GM13977 (cell line): ENCODE measurements at places on chromosomes 7 and 10.

- DNase-seq = no peak
These were observed 171.2 kb upstream of the COL1A2 start for GRCh38 chr7:94223375-94224084.

DNA sequence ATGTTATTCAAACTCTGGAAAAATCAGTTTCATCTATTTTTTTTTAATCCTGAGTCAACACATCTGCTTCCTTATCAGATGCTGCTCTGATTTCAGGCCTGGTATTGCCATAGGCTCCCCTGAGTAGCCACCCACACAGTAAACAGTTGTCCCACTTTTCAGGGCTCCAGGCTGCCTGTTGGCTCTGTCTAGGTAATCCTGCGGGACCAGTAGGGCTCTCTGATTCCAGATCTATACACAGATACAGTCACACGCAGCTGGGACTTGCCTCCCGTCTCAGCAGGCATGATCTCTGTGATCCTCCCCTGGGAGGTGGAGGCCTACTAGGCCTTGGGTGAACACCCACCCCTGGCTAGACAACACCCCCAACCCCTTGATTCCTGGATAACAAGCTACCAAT is 206.1 kb downstream of the CREB5 start:
- DNase-seq = no peak

DNA sequence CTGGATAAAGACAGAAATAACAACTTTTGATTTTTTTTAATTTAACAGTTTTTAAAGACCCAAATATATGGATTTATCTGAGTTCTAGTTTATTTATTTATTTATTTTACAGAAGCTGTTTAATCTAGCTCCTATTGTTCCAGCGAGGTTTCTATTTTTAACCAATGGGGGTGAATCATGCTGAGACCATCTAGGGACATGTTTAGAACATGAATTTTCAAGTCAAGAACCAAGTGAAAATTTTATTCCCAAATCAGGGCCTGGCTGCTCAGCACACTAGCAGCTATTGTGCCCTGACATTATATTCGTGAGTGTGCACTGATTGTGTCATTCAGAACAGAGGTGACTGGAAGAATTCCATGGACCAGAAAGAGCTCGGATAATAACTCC is 24.6 kb upstream of the MPP7 start:
- no peak for DNase-seq

GRCh38 chr10:24039315-24039714 is 169.6 kb upstream of the KIAA1217 start:
- DNase-seq = no peak

- DNase-seq = no peak
These were observed 692.6 kb downstream of the SUGCT start for GRCh38 chr7:40827222-40828085.

- no peak for DNase-seq
These were observed 13.4 kb upstream of the SMNDC1 start for GRCh38 chr10:110317866-110318850.

- DNase-seq = no peak
These were observed 4.6 kb downstream of the HSPA12A start for GRCh38 chr10:116737627-116738327.

GRCh38 chr10:114367351-114368056 is 36.8 kb downstream of the AFAP1L2 start:
- DNase-seq = no peak

DNA sequence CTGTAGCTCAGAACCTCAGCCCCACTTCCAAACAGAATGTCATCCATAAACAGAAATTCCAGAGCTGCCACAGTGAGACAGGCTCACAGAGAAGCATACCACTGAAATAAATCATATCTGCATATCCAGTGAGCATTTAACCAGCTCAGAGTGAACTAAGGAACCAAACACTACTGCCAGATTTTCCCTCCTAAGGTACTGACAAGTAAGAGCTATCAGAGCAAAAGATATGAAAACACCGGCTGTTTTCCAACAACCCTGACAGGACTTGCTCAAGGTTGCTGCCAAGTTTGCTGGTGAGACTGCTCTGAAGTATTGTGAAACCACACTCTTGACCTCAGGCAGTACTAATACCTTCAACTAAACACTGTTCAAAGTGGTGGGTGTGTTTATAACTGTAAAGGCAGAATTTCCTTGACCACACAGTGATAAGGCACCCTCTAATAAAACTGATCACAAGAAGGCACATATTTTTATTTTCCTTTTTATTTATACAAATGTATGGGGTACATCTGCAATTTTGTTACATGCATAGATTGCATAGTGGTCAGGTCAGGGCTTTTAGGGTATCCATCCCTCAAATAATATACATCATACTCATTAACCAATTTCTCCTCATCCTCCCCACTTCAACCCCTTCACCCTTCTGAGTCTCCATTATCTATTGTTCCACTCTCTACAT is 18.3 kb downstream of the SGMS1 start:
- DNase-seq = no peak

- DNase-seq = no peak
These were observed 78.0 kb upstream of the EGR2 start for GRCh38 chr10:62894156-62894555.

DNA sequence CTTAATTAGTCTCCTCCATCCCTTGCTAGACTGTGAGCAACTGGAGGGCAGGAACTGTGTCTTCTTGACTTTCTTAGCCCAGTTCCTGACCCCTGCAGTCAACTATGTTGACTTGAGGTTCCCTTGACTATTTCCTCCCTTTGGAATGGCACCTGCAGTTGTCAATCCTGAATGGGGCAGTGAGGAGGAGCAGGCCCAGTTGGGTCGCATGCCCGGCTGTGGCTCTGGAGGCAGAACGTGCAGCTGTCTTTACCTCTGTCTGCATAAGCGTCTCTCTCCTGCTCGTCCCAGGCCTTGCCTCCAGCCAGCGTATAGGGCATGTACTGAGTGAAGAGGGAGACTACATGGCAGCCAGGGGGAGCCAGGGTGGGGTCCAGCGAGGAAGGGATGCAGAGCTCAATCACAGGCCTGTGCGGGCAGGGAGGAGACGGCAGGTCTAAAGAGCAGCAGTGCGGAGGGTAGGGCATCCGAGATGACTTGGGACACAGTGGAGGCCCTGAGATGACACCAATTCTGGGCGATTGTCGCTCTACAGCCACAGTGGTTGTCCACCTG is 26.8 kb downstream of the PYROXD2 start:
- DNase-seq = no peak

DNA sequence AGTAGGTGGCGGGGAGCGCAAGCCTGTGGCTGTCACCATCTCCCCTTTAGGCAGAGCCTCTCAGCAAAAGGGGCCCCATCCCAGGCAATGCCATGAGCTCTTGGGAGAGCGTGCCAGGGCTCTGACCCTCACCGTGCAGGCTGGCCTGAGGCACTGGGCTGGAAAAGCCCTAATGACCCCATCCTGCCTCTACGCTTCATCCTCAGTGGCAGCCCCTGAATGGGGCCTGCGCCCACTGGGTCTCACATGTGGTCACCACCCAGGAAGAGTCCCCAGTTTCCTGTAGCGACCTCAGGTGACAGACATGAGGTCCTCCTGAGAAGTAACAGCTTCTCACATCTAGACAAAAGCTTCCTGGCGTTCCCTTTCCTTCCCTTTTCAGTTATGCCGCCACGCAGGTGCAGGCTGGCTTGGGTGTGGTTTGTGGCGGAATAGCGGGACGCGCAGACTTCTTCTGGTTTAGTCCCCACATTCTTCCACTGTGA is 59.2 kb downstream of the CLEC2L start:
- no peak for DNase-seq

- DNase-seq = no peak
These were observed 3.6 kb upstream of the ALOX5 start for GRCh38 chr10:45370202-45370955.

GRCh38 chr7:157805713-157806112 is 468.9 kb downstream of the DNAJB6 start:
- no peak for DNase-seq

GRCh38 chr10:91690412-91690811 is 57.5 kb upstream of the PPP1R3C start:
- DNase-seq = no peak

- DNase-seq = no peak
These were observed 162.2 kb downstream of the MYOF start for GRCh38 chr10:93319896-93320295.

DNA sequence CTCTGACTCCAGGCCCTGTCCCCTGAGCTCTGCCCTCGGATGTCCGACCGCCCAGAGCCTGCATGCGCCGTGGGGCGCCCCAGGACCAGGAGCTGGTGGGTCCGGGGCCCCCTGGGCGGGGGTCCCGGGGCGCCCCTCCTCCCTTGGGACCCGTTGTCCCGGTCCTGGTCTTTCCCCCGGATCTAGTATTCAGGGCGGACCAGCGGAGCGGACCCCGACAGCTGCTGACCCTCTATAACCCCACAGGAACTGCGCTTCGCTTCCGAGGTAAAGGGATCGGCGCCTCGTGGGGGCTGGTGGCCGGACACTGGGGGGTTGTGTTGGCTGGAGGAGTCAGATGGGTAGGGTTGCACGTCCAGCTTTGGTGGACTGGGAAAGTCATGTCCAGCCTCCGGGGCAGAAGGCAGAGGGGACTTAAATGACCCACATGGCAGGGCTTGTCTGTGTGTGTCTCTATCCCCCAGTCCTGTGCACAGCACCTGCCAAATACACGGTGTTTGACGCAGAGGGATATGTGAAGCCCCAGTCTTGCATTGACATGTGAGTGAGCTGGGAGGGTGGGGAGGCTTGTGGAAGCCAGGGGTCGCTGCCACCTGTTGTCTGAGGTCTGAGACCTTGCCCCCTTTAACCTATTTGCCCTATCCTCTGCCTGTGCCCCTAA is 520 bp downstream of the MOSPD3 start:
- no peak for DNase-seq

- DNase-seq = no peak
These were observed 36.3 kb downstream of the LAMB4 start for GRCh38 chr7:108093851-108094331.

DNA sequence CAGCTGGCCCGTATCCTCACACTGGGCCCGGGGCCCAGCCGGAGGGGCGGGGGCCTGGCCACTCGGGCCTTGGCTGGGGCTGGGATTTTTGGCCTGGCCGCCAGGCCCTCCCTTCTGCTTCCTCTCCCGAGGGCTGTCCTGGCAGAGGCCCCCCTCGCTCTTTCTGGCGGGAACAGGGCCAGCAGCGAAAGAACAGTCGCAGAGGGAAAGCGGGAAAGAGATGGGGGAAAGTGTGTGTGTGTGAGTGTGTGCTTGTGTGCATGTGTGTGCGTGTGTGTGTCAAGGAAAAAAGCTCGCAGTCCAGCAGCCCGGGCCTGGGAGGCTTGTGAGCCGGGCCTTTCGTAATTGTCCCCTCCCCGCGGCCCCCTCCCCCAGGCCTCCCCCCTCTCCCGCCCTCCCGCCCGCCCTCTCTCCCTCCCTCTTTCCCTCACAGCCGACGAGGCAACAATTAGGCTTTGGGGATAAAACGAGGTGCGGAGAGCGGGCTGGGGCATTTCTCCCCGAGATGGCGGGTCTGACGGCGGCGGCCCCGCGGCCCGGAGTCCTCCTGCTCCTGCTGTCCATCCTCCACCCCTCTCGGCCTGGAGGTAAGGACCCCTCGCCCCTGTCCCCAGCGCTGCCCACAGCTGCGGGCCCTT is at the start of gene ELN:
Gene ELN, plus strand, starts transcription at position 491 of the 638 bp plus-strand sequence. Its CDS starts 15 bp downstream, at position 506.
- DNase-seq = no peak

GRCh38 chr7:123773481-123773880 is 24.7 kb upstream of the WASL start:
- DNase-seq = no peak

- DNase-seq = no peak
These were observed 153.7 kb upstream of the AGK start for GRCh38 chr7:141397236-141398163.

GRCh38 chr7:49670991-49671390 is 102.4 kb upstream of the VWC2 start:
- DNase-seq = no peak

DNA sequence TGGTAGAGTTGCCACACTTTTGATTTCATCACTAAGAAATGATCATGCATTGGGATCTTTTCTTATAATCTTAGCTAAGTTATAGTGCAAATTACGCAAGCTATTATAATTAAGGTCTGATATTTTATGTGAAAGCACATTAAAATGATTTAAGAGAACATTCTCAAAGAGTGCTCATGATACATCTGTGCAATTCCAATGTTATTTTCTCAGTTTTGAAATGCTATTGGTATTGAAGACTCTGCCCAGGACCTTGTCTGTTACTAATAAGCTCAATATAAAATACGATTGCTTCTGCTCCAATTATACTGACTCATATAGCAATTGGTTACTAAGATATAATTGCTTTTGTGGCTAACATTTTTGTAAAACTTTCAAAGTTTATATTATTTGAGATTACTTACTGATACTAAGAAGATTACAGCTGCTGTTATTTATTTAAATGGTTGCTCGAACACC is 180.9 kb downstream of the ADAM12 start:
- DNase-seq = no peak

DNA sequence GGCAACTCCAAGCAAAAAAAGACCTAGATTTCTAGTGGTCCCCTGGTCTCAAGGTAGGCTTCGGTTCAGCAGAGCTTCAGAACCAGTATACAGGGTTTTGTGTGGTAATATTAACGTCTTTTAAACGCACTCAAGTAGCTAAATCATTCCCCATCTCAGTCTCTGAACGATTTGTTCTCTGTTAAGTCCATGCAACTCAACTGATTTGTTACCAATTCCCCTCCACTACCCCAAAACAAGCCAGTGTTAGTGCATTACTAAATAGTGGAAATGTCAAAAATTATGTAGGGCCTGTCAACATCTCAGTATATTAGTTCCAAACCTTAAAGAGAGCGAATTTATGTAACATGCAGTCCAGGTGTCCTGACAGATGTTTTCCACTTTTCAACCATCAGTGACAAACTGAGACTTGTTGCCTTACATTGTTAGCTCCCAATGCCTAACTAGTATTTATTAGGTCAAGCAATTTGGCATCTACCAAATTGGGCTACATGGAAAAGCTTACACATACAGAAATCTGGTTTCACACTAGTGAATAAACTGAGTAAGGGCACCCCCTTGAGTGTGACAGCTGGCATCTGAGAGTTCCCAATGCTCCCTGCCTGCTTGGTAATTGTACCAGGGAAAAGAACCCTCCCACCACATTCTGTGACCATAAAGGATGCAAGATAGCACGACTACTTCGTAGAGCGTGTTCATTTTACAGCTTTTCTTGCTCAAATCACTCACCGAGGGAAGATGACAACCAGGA is 12.2 kb downstream of the HNRNPA2B1 start:
- DNase-seq = no peak

- DNase-seq = no peak
These were observed 249.8 kb upstream of the VSTM2A start for GRCh38 chr7:54292171-54292925.

DNA sequence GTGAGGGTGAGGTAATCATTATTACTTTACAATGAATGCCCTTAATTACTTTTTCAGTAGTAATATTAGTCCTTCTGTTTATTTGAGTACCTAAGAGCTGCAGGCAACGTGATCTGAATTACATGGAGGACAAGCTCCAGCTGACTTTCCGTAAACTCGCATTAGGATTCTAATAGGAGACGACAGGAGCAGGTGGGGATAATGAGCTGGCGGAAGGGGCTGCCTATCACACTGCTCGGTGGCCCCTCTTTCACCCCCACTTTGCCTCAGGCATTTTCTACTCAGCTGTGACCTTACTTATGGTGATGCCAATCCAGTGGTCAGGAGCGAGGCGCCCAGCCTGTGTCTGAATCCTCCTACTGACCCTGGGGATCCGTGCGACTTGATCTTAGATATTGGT is at the start of gene C7orf33:
Gene C7orf33, plus strand, starts transcription at position 296 of the 400 bp plus-strand sequence. CDS start 160 bp downstream, outside the sequence.
- DNase-seq = no peak
